ENCODE measurements at places on chromosomes 6 and 20. TPM values are rescaled to one million over a fixed set of nuclear protein-coding genes. Genes with fewer than 3 reads are reported as not detected.

Gene PHACTR3
- 5.5 TPM for polyA plus RNA-seq

Gene MCHR2
- polyA plus RNA-seq = not detected

Gene SCRT2
- polyA plus RNA-seq = not detected

Gene NPBWR2
- not detected for polyA plus RNA-seq

DNA sequence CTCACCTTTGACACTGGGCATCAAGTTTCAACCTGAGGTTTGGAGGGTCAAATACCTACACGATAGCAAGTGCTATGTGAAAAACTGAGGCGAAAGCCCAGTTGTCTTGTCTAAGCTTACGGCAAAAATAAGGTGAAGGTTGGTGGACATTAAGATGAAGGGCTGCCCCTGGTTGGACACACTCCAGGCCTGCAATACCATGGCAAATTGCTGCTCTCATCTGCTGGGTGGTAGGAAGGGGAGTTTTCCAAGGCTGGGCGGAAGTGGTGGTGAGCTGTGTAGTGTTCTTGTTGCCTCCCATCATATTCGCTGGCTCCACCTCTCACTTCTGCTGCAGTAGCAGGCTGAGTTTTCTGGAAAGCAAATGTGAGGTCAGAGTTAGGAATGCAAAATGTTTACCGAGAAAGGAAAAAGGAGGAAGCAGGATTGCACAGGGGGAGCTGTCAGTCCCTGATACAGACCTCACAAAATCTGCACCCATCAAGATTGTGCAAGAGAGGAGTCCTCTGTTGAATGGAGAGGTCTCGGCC is 33.7 kb downstream of the SCP2D1 start:
- DNase-seq = no peak

DNA sequence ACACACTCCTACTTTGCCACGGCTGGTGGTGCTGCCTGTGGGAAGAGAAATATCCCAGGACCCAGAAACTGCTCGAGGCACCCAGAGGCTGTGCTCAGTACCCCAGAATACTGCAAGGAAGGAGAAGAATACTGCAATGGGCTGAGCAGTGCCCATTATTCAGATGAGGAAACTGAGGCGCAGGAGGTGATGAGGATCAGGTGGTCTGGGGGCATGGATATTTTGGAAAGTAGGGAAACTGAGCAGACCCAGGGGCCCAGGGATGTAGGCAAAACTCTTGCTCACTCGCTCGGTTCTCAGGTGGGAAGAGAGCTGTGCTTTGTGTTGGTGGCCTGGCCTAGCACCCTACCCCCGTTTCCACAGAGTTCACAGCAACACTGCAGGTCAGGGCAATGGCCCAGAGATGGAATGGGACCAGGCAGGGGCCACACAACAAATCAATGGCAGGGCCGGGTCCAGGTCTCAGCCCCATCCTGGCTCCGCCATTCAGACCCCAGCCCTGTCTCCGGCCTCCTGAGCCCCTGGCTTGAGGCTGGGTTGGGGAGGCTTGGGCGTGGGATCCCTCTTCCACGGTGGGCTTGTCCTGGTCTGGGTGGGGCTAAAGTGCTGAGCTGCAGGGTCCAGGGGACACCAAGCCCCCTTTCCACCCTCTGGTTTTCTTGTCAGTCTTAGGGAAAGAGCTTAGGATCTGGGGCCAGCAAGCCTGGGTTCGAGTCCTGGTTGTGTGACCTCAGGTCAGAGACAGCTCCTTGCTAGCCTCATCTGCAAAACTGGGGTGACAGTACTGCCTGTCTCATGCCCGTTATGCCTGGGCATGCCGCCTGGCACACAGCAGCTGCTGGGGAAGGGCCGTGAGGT is 33.9 kb downstream of the SUN5 start:
- DNase-seq = no peak

DNA sequence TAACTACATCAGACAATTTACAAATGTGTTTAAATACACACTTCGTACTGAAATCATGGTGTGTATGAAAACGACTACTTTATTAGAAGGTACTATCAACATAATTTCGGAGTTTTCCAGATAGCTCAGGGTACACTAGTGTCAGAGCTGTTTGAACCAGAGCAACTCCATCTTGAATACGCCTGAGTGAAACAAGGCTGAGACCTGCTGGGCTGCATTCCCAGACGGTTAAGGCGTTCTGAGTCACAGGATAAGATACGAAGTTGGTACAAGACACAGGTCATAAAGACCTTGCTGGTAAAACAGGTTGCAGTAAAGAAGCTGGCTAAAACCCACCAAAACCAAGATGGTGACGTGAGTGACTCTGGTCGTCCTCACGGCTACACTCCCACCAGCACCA is 167.6 kb downstream of the THBS2 start:
- no peak for DNase-seq

DNA sequence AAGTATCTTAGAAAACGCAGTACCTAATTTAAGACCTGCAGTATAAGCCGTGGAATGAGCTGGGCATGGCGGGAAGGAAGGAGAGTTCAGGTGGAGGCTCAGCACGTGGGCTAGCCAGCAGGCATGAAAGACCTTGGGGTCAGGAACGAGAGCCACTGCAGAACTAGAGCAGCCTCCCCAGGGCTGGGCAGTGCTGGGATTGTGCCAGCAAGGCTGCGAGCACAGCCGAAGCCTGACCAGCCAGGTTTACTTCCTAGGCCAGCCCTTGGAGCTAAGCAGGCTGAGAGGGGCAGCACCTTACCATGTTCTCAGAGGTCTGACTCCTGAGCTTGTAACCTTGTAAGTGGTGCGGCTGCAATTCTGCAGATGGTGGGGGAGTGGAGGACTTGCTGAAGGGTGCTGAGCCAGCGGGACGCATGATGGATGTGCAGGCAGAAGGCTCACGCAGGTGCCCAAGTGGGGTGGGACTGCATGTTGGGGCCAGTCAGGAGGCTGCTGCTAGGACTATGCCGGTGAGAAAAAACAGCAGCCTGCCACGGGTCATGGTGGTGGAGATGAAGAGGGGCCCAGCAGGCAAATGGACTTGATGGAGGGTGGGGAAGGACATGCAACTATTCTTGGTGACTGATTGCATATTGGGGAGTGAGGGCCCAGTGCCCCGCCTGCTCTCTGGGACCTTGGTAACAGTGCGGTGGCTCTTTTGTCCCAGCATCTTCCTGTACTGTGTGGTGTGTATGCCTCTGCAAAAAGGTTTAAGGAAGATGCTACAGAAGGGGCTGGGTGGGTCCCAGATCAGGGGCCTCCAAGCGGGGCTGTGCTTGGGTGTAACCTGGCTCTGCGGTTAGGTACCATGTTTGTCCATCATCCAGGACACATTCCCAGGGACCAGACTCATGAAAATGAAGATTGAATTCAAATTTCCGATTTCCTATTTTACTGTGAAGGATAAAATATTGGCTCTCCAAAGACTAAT is 37.6 kb upstream of the IRF4 start:
- no peak for DNase-seq

DNA sequence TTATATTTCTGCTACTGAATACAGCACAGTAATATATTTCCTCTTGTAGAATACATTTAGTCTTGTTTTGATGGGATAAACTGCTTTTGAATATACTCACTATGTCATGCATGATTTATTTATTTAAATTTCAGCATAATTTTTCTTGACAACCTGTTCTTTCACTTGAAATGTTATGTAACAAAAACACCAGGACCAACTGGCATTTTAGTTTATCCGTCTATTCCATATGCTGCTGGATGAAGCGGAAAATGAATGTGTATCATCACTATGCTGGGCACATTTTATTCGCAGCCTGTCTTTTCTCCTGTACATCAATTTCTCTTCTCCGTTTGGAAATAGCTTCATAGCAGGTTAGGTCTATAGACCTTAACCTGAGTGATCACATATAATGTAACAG is 206.8 kb upstream of the PLCB4 start:
- no peak for DNase-seq

DNA sequence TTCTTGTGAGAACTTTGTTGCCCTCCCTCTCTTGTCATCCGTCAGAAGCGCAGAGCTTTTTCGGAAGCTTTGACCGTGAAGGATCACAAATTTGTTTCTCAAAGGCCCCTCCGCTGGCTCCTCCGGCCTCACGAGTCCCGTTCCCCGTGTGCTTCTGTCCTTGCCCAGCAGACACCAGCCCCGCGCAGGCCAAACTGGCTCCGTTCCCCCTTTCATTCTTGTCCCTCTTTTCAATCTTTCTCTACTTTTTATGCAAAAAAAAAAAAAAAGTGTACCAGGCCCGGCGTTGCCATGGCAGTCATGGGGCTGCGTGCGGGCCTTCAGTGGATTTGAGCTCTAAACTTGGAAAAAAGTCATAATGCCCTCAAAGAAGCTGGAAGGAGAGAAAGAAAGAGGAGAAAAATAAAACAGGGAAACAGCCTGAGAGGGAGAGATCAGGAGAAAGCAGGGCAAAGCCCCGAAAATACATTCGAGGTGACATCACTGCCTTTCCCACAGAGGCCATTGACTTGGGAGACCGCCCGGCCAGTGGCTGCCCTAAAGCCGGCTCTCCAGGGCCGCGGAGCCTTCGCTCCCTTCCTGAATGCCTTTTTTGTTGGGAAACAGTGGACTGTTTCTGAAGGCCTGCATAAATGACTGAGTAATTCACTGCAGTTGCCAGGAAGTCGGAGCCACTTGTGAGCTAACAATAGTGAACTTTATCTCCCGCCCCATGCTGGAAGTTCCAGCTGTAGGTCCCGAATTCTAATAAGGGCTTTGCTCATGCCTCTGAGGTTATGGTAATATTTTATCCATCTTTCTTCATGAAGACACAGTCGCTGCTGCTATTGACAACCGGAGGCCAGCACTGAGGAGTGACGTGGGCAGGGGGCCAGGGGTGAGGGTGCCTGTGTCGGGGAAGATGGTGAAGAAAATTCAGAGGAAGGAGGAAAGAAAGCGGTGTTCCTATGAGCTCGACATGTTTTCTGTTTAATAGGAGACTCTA is 670.9 kb downstream of the QKI start:
- DNase-seq = peak; percentile 80

DNA sequence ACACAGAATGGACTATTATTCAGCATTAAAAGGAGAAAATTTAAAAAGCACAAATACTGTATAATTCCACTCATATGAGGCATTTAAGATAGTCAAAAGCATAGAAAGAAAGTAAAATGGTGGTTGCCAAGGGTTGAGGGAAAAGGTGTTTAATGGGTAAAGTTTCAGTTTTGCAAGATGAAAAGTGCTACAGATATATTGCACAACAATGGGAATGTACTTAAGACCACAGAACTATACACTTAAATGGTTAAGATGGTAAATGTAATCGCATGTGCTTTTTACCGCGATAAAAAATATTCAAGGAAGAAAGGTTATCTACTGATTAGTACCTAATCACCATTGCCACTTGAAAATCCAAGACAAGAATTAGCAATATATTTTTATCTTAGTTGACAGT is 71.8 kb upstream of the NOX3 start:
- no peak for DNase-seq

DNA sequence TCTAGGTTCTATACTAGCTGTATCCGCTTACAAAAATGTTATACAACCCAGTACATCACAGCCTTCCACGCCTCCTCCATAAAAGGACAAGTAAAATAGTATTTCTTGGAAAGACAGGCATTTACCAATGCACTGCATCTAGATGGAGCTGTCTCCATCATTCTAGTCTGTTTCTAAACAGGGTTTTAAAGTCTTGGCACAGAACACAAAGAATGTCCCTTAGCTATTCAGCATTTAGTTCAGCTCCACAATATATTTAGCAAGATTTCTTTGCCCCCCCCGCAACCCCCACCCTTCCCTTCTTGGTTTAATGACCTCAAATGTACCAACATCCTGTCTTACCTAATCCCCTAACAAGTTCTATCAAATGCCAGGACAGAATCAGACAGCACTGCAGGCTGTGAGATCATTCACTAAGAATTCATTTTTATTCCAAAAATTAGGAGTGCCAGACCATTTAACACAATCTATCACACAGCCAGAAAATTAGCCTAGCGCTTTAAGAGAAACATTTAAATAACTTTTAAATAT is 198.6 kb downstream of the BACH2 start:
- DNase-seq = peak; percentile 67

- no peak for DNase-seq
Measured at GRCh38 chr6:53573299-53573698, 28.4 kb upstream of the GCLC start.

DNA sequence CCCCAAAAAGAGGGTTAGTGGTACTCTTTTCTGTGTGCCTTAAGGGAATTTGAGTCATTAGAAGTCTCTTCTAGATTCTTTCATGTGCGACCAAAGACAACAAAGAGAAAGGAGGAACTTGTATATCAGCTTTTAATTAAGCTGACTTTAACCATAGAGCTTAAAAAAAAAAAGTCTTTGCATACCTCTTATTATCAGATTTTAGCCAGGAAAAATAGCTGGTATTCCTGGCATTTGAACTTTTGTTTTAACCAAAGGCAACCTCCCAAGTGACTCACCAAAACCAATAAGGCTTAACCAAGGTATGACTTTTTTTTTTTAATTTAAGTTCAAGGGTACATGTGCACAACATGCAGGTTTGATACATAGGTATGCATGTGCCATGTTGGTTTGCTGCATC is 375.0 kb downstream of the CDC5L start:
- no peak for DNase-seq

DNA sequence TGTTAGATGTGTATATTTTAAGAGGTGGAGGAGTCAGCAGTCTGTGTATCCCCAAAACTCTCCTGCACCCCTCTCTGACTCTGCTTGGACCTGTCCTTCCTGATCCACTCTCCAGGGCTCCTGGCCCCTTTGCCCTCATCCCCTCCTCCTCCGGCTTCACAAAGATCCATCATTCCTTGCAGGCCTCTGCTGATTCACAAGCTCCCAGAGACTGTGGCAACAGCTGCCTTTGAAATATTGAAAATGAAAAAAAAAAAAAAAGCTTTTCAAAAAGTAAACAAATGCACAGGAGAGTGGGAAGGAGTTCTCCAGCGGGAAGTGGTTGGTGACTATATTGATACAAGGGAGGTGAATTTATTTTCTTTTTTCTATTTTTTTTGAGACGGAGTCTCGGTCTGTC is 330.2 kb upstream of the SULF2 start:
- no peak for DNase-seq

DNA sequence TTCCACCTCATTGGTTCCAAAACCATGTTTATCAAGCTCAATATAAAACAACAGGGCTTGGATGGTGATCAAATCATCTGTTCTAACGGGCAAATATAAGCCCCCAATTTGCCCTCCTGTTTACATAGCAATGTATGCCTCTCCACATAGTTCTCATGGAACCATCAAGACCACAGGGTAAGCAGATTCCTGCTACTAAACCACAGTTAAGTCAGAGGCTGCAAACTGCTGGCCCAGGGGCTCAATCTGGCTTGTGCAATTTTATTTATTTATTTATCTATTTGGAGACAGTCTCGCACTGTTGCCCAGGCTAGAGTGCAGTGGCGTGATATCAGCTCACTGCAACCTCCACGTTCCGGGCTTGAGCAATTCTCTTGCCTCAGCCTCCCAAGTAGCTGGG is 18.9 kb upstream of the MTHFD1L start:
- no peak for DNase-seq

GRCh38 chr6:16884526-16884925 is 123.3 kb upstream of the ATXN1 start:
- DNase-seq = no peak

- no peak for DNase-seq
Measured at GRCh38 chr20:38471987-38472512, 593 bp upstream of the RALGAPB start.

DNA sequence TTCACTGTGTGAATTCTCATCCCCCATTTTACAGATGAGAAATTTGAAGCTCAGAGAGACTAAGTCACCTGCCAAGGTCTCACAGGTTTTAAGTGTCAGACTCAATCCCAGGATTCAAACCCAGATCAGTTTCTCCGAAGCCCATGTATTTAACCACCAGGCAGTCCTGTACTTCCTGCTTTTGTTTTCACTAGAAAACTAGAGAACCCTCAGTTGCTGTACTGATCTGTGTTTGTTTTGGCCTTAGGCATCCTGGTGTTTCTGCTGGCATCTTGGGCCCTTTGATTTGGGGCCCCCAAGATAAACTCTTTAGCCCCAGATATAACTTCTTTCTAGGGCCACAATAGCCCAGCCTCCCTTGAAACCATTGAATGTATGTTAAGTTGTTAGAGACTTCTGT is 36.5 kb downstream of the PPP1R16B start:
- DNase-seq = no peak
